Upper lobe of left lung (tissue), 6 donors: ENCODE measurements at places on chromosomes 5 and 9.

DNA sequence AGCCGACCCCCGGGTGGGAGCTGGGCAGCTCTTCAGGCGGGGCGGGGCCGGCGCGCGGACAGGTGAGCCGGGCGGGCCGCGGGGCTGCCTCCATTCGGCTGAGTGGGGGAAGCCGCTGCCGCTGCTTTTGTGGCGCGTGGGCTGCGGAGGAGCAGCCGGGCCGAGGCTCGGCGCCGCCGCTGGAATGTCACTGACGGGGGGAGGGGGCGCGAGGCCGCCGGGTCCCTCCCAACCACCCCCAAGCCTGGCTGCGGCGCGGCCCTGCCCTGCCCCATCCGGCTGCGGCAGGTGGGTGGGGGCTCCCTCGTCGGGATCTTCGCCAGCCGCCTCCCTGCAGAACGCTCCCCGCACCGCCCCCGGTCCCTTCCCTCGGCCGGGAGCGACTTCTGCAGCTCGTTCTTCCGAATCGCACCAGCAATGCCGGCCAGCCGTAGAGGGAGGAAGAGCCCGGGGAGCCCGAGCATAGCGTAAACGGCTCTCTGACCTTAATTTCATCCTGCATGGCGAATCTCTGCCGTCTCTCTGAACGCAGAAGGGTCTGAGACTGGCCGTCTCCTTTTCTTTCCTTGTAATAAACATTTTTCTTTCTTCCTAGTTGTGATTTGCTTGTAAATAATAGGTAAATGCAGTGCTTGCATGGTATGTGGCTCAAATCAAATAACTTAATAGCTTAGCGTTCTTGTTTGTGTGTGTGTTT, 505 bp downstream of the SPTAN1 start:
- no peak for DNase-seq

DNA sequence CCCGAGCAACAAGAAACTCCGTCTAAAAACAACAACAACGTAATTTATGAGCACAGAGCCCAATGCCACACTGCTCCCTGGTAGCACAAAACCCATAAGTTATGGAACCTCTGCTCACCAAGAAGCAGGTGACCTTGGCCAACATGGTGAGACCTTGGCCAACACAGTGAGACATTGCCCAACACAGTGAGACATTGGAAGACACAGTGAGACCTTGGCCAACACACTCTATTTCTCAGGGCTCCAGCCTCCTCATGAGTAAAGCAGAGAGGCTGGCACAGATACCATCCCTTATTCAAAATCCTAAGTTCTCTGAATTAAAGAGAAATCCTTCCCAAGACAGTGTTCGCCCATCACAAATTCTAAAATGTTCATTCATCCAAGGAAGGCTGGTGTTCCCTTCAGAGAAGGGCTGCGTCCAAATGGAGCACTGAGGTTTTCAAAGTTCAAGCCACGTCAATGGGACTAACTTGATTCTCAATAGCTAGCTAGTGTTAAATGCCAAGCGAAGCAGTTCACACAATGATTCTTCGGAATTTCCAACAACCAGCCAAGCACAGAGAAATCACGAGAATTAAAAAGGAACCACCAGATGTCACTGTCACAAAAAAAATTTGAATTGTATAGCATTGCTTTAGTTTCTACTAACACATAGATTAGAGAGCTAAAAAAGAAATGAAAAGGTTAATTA, 29.5 kb downstream of the TTC39B start:
- no peak for DNase-seq

- DNase-seq = no peak
Measured at GRCh38 chr5:60649288-60649917, 50.6 kb downstream of the DEPDC1B start.

DNA sequence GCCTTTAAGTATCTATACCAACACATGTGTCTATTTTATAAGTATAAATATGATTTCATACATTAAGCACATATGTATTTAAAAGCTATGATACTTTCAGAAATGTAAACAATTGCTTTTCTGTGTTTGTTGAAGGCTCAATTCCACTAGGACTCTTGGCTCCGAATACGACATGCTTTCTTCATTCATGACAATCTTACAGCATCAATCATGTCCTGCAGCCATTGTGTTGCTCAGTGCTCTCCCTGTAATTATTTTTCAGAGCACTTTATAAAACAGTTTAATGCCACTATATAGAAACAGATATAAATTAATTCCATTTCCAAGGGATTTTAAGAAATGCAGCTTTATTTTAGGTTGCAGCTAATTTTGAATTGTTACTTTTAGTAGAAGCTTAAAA, 167.3 kb downstream of the TAF11L14 start:
- no peak for DNase-seq

DNA sequence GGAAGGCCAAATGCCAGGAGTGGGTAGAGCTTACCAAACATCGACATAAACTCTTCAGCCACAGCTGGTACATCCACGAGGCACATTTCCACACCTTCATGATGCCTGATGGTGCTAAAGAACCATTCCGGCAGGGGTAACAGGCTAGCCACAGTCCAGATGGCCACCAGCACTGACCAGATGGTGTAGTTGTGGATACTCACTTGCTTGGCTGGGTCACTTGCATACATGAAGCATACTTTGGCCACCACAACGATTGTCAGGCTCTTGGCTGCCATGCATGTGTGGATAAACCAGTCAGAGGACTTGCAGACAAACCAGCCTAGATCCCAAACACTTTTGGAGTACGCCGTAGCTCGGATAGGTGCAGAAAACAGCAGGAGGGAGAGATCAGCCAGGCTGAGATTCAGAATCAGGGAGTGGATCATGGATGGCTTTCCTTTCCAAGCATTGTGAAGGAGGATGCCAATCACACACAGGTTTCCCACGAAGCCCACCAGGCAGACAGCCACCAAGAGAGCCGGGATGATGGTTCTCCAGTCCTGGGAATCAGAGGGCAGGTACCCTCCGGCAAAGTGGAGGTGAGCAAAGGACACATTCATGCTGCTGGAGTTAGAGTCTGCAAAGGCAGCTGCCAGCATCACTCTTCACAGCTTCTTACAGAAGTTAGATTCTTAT, 378 bp downstream of the GPR151 start:
- no peak for DNase-seq

- DNase-seq = no peak
Measured at GRCh38 chr9:18263377-18263776, 210.6 kb upstream of the ADAMTSL1 start.

DNA sequence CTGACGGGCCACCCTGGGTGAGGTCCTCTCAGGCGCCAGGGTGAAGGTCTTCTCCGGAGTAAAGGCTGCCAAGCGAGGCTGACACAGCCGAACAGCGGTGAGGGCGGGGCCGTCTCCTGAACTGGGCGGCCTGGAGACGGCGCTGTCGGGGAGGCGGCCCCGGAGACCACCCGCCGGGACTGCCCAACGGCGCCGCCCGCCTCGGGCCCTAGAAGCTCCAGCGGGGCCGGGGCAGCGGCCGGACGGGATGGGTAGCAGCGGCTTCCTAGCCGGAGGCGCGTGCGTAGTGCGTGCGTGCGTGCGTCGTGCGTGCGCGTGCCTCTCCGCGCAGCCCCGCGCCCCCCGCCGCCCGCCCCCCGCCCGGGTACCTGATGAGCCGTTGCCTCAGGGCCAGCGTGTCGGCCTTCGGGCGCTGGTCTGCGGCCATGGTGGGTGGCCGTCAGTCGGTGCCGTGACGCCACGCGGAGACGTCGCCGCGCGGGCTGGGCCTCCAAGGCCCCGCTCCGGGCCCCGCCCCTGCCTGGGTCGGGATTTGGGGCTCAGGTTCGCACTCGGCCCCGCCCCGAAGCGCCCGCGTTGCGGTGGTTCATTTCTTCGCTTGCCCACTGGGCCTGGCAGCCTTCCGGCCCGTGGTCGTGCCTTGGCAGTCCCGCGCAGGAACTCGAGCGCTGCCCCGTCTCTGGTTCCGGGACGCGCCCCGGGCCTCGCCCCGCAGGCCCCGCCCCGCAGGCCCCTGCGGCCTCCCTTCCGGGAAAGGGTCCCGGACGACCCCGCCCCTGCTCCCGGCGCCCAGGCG, at the start of gene PHYKPL:
PHYKPL (minus strand) TSS at position 679 of the 796 bp plus-strand sequence; CDS start at position 427, 252 bp downstream.
- DNase-seq = peak; percentile 96

DNA sequence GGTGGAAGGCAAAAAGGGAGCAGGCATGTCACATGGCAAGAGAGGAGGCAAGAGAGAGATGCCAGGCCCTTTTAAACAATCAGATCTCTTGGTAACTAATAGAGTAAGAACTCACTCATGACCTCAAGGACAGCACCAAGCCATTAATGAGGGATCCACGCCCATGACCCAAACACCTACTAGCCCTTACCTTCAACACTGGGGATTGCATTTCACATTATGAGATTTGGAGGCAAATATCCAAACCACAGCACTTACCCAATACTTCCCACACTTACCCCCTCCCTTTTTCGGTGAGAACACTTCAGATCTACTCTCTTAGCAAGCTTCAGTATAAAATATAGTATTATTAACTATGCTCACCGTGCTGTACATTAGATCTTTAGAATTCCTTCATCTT, 41.9 kb downstream of the ZNF354A start:
- no peak for DNase-seq

- no peak for DNase-seq
Measured at GRCh38 chr5:113510836-113511451, 2.5 kb upstream of the YTHDC2 start.

DNA sequence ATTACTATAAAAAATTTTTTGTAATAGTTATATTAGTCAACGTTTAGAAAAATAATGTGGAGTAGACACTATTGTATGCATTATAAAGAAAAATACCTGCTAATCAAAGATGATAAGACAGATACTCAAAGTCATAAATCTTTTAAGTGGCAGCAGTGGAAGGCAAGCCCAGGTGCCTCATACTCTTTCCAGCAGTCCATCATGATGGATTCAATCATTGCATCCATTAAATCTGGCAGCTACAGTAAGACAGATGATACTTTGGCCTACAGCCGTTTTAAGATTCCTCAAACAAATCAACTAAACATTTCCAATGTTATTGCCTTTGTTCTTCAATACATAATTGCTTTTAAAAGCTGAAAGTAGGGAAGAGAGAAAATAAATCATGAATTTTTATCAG, 1392.9 kb upstream of the NUDT12 start:
- DNase-seq = no peak

- DNase-seq = no peak
Measured at GRCh38 chr5:102711525-102712385, 43.4 kb upstream of the PAM start.

DNA sequence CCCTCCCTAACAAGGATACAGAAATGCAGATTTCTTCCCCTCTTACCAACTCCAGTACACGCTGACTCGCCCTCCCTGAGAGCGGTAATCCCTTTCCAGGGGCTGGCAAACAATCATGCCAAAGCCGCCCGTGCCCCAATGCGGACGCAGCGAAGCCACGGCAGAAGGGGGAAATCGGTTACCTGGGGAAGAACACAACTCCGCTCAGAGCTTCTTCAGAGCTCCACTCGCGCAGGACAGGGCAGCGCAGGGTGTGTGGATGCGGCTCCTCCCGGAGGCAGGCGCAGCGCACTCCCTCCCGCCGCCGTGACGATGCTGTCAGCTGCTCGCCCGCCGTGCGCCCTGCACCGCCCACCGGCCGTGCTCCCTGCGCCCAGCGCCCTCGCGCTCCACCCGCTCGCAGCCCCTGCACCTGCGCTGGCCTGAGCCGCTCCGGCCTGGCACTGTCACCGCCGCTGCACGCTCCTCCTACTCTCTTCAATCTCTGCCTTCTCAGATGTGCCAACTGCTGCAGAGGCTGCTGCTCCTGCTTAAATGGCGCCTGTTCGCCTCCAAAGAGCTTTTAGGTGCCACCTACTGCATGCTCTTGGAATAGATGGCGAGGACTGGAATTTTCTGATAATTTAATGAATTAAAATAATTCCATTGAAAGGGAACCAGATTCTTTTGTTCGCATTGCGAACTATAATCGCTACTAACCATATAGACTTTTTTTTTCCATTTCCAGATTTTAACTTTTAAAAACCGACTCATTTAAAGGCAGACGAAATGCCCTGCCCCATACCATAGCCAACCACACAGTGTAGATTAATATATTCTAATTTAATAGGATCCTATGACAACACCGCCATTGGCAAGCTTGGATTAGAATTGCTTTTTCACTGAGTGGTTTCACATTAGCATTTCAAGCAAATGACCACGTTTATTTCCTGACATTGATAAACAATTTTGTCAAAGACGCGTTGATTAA, at the start of gene DIRAS2:
DIRAS2 (minus strand) TSS at position 255 of the 970 bp plus-strand sequence. CDS start 28,997 bp downstream, outside the sequence.
- DNase-seq = peak; percentile 92

DNA sequence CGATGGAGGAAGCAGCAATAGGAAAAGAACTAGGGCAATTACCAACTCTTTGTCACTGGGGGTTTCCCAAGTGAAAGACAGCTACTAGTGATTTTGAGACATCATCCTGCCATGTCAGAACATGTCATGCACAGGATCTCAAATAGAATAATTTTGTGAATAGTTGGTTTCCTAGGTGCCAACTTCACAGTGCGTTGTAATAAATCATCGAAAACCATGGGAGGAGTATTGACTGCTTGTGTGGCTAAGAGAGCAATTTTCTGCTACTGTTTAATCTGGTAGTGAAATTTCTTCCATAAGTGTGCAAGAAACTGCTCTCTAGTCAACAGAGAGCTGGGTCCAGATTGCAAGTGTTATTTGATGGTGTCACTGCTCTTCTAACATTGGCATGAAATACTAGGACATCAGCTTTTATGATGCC, 168.6 kb downstream of the NNT start:
- no peak for DNase-seq

- no peak for DNase-seq
Measured at GRCh38 chr5:172634106-172634899, 6.8 kb upstream of the NEURL1B start.

DNA sequence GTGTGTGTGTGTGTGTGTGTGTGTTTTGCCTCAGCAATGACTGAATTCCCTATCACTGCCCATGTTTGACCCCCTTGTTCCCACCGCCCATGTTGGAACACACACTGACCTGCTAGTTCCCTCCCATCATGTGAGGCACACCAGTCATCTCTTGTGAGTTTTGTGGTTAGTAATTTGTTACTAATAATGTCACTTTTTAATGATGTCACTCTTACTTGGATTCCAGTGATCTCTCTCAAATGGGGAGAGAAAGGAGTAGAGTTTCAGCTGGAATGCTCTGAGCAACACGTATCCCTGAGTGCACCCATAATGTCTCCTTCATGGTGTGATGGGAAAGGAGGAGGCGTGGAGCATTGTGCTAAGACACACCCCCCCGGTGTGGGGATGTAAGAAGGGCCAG, 172.6 kb downstream of the SH3GL2 start:
- DNase-seq = no peak

DNA sequence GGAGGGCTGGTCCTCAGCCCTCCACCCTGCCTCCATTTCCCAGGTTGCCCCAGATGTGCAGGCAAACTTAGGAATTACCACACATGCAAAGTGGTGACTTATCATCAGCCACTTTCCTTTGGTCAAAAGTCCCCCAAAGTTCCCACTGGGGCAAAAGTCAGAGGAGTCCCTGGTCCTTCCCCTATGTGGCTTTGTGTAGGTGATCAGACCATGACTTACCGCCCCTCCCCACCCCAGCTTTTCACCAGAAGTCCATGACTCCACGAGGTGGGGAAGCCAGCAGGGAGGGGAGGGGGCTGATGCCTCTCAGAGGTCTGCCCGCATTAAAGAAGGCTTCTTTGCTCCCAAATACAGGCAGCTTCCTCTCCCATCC, 5.8 kb downstream of the TRAF1 start:
- no peak for DNase-seq

GRCh38 chr5:170388818-170389549, at the start of gene KCNMB1:
Gene KCNMB1, minus strand, starts transcription at chr5:170389367. Its CDS starts 3,920 bp downstream, at chr5:170385447.
- no peak for DNase-seq

- no peak for DNase-seq
Measured at GRCh38 chr9:7613931-7614330, 185.6 kb downstream of the DMAC1 start.
